ENCODE measurements at places on chromosomes 5 and 9.

DNA sequence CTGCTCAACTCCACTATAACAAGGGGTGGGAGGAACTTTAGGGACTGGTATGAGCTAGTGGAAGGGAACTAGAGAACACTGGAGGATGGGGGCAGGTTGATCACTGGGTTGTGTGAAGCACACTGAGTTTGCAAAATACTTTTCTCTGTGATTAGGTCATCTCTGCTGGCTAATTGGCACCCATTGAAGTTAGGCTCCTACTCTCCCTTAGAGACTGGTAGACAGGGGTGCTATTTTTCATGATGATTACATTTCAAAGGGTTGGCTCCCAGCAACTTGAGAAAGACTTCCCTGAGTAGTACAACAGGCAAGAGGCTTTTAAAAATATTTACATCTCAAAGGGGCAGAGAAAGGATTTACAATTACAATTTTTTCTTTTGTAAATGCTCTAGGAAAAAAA is 50.4 kb upstream of the MTAP start:
- no peak for DNase-seq

DNA sequence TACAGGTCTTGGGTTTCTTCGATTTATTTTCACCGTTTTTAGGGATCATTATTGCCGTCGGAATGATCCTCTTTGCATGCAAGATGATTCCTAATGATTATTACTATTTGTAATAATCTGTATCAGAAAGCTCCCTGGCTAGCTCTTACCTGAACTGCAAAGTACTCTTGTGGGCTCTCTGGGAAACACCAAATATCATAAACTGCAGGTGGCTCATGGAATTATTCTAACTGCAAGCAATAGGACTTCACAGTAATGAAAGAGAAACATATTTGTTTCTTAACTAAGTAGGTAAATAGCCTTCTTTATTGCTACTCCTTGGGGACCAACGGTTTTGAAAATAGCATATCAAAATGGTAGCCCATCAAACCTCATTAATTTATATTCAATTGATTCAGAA is 219.4 kb downstream of the NFIB start:
- no peak for DNase-seq

GRCh38 chr5:110545716-110546115 is 180.8 kb downstream of the TMEM232 start:
- no peak for DNase-seq

- no peak for DNase-seq
Observed at GRCh38 chr5:91281401-91281800, 101.7 kb downstream of the ARRDC3 start.

DNA sequence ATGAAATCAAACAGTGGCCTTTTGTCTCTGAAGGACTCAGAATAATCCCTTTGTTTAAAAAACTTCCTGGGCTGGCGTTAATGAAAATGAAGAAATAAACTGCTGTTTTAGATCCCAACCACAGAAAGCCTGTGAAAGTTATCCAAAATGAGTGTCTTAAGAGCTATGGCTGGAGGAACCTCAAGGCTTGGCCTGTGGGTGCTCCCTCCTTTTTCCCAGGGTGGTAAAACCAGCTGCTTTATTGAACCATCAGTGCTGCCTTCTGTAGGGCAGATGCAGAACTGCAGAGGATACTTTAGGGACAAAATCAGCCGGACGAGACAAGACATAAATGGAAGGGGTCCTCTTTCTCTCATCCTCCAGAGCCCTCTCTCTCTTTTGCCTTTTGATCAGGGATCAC is 100.9 kb downstream of the SMARCA2 start:
- peak; percentile 24 for DNase-seq

DNA sequence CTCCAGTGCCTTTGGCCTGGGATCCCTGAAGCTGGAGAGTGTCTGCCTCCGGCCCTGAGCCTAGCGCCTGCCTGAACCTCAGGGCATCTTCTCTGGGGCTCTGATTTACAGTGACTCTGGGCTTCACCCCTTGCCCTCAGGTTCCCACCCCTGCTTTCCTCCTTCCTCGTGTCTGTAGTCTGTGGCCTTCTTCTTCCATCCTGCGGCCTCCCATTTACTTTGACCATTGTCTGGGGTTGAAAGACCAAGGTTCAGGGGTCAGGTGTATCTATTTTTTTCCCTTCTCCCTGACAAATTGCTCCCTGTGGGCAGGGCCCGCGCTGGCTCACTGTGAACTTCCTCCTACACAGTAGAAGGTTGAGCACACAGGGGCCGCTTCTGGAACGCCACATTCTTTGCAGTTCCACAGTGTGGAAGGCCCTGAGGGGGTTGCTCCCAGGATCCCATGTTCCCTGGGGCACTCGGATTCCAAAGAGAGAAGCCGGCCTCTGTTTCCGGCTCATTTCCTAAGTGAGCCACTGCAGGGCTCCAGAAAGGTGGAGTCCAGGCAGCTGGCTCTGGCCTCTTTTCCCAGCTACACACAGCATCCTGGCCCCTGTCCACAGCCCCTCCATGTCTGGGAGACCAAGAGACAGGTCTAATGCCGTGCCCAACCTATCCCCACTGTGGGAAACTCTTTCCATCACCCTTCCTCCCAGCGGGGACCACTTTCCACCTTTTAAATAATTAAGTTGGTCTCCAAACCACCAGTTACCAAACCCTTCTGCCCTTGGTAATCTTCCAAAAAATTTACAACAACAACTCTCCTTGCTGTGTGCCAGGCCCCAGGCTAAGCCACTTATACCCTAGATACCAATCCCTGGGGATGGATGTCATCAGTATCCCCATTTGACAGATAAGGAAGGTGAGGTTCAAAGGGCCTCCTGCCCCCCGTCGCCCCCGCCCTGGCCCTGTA is 140.3 kb upstream of the IER5L start:
- no peak for DNase-seq

- DNase-seq: peak; percentile 45
Observed at GRCh38 chr9:108885643-108886348, 23.7 kb downstream of the ACTL7A start.

DNA sequence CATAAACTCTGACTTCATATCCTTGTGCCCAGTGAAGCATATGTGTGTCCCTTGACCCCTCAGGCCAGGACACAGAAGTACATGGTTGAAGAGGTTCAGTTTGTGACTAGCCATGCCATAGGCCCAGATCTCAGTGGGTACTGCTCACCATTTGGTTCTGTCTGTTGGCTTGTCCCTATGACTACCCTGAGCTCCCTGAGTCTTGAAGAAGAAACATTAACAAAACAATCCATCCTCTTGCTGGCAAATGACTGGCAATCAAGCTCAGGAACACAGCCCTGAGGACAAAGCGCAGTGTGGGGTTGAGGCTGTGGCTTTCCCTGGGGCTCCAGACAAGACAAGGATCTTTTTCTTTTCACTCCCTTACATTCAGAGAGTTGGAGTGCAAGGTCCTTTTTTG is 46.3 kb downstream of the TNFAIP8 start:
- DNase-seq: no peak

Measured in HEK293T (cell line).